ENCODE measurements at places on chromosomes 4 and X.

- no peak for DNase-seq
Observed at GRCh38 chrX:65589304-65589703, 54.7 kb upstream of the LAS1L start.

DNA sequence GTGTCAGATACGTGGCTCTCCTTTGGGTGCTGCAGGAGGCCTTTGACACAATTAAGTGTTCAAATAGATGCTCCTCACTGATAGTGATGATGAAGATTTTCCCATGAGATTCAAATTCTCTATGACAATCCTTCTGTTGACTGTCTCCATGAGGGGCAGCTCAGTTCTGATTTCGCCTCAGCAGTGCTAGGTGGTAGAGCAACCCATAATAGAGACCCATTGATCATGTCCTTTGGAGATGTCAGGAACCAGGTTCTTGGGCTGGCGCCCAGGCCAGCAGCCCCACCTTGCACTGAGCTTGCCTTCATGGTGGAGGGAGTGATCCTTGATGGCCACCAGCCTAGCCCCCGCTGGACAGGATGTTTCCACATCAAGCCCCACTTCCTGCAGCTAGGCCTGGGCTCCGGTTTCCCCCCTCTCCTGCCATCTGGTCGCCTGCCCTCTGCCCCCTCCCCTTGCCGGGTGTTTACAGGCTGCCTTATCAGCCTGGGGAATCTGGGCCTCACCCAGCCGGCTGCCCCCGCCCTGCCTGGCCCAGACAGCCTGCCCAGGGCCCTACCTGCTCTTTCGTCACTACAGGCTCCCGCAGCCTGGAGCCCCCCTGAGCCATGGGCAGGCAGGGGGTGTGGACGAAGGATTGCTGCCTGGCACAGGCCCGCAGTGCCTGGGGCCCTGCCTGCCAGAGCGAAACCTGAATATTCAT is 12.6 kb downstream of the ELF4 start:
- DNase-seq: no peak

DNA sequence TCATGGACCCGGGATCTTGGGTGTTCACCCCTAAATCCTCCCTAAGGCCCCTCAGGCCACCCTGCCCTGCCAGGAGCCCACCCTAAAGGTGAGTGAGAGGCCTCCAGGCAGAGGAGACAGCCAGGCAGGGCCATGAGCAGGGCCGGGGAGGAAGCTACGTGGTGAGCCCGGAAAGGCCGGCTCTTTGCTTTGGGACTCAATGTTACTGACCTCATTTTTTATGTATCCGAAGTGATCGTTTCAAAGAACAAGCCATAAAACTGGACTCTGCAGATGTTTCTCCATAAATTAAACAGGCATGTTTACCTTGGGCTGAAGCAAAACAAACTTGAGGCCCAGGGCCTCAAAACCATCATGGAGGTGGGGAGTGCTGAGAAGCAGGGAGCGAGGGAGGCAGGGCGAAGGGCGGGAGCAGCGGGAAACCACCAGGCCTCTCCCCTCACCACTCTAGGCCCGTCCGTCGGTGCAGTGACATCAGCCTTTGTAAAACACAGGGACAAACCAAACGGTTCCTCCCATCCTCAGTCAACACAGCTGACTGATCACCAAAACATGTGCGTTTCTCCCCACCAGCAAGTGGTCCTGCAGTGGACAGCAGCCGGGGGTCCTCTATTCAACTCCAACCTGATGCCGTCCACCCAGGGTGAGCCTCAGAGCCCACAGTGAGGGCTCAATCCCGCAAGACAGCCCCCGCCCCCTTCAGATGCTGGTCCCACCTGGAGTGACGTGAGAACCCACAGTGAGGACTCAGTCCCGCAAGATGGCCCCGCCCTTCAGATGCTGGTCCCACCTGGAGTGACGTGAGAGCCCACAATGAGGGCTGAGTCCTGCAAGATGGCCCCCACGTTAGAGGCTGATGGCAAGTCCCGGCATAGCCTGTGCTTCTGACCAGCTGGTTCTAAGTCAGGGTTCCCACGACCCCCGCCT is 102.9 kb upstream of the LRPAP1 start:
- DNase-seq: no peak

DNA sequence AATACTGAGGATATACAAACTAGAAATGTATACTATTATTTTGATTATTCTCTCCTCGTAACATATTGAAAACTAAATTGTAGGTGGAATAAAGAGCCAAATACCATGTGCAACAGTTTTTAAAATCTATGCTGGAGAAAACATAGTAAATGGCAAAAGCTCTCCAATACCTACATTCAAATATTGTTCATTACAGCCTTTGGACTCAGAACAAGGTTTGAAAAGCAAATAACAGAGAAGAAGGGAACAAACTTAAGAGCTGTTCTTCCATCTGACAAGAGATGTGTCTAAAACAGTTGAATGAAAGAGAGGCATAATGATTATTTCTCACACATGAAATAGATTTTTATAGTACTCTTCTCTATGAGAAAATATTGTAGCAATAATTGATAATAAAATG is 25.0 kb upstream of the UGT2B7 start:
- DNase-seq: no peak

DNA sequence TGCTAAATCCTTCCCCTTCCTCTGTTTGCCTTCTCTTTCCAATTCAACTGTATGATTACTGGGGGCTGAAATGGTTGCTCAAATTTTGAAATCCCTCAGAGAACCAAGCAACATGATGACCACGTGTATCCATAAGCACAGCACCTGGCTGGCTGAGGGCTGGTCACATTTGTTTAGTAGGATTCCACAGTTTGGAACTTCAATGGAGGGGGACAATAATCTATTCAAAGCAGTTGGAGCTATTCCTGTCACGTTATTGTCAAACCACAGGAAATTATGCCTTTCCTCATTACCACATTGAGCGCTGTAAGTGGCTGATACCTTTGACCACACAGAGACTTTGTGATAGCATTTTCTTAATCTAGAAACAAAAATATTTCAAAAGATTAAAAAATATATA is 7.0 kb downstream of the TMSB4X start:
- no peak for DNase-seq

DNA sequence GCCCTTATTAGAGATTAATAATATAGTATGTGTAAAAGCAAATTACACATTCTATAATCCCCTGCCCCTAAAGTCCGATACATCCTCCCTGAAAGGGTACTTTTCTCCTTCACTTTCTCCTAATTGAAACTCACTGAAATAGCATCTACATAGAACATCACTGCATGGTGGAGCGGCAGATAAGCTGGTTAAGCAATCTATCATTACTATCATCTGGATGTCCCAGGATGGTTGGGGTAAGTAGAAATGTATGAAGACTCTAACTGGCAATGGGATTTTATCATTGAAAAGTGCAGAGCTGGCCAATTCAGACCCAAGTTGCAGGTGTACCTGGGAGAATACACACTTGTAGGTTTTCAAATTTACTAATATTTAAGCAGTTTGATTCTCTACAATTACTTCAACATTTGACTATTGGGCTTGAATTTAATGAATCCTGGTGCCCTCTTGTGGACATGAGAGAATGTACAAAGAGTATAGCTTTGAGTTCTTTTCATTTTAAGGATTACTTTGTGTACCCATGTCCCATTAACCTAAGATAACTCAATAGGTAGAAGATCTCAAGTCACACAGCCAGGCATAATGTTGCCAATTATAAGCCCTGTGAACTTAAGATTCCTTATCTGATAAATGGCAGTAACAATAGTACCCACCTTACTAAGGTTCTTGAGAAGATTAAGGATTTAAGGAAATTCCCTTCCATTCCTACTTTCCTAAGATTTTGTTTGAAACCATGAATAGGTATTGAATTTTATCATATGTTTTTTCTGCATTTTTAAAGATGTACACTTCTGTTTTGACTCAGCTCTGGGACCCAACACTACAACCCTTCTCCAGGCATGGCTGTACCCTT is 69.8 kb downstream of the SHROOM3 start:
- peak; percentile 57 for DNase-seq

- DNase-seq: no peak
Observed at GRCh38 chrX:111854556-111855490, 21.2 kb upstream of the TRPC5OS start.

- no peak for DNase-seq
Observed at GRCh38 chrX:56057325-56057724, 174.8 kb upstream of the KLF8 start.

DNA sequence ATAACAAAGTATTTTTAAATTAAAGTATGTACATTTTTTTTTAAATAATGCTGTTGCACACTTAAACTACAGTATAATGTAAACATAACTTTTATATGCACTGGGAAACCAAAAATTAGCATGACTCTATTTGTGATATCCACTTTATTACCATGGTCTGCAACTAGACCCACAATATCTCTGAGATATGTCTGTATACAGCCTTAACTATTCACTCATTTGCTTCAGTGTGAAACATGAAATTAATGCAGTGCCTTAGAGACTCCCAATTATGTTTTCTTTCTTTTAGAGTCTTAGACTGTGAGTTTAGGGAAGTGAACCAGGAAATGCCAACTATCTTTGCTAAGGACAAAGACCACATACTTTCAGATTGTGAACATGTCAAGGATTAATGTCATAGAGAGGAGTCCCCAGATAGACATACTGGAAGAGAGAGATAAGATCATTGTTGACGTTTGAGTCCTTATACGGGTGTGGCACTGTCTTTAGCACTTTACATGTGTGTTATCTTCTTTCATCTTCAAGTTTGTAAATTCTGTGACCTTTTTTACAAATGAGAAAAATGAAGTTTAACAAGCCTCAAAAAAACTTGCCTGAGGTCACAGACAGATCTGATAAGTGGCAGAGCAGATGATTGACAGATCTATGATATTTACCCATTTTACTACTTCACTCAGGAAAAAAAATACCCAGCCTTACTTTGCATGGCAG is 23.2 kb downstream of the CXorf58 start:
- DNase-seq: no peak

- no peak for DNase-seq
Observed at GRCh38 chr4:113146876-113147358, 97.5 kb downstream of the ANK2 start.
